HFFc6 (cell line): ENCODE measurements at places on chromosomes 1 and 21. TPM values are rescaled to one million over a fixed set of nuclear protein-coding genes. Genes with fewer than 3 reads are reported as not detected.

DNA sequence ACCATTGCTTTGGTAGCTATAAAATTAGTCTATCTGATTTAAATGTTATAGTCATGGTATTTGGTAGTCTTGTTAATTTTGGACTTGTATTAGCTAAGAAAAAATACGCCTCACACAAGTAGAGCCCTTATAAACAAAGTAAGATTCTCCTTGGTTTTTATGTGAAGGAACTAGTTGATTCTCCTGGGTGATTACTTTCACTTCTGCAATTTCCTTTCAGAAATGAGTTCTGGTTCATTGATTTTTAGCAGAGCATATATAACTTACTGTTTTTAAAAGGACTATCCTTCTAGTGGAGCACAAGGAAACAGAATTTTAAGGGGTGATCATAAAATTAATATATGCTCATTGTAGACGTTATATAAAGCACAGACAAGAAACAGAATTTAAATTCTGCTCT lies 120.1 kb downstream of the BACH1 start:
- no peak overlapping the region for H3K27ac ChIP-seq
- H3K36me3 ChIP-seq: peaks cover 4% of the 10 kb centered on the region; the same call in 1 of the 2 replicates
- H3K27me3 ChIP-seq: no peaks in the 10 kb centered on the region; the same call in 1 of the 2 replicates
- no peak for DNase-seq

- no peak for DNase-seq
- H3K27ac ChIP-seq: no peak overlapping the region
- H3K4me3 ChIP-seq: no peak overlapping the region
- peaks cover 2% of the 10 kb centered on the region for H3K27me3 ChIP-seq
- peaks cover 38% of the 10 kb centered on the region for H3K4me1 ChIP-seq
Observed at GRCh38 chr1:204429746-204430145, 18.1 kb upstream of the PPP1R15B start.

GRCh38 chr1:215192306-215192705 lies 109.8 kb downstream of the KCNK2 start:
- H3K36me3 ChIP-seq: peaks cover 35% of the 10 kb centered on the region
- peaks cover 61% of the 10 kb centered on the region for H3K4me1 ChIP-seq
- peak overlapping the region; percentile 22; the same call in 1 of the 2 replicates for H3K27ac ChIP-seq
- no peaks in the 10 kb centered on the region; the same call in 1 of the 2 replicates for H3K27me3 ChIP-seq
- peak; percentile 36 for DNase-seq

DNA sequence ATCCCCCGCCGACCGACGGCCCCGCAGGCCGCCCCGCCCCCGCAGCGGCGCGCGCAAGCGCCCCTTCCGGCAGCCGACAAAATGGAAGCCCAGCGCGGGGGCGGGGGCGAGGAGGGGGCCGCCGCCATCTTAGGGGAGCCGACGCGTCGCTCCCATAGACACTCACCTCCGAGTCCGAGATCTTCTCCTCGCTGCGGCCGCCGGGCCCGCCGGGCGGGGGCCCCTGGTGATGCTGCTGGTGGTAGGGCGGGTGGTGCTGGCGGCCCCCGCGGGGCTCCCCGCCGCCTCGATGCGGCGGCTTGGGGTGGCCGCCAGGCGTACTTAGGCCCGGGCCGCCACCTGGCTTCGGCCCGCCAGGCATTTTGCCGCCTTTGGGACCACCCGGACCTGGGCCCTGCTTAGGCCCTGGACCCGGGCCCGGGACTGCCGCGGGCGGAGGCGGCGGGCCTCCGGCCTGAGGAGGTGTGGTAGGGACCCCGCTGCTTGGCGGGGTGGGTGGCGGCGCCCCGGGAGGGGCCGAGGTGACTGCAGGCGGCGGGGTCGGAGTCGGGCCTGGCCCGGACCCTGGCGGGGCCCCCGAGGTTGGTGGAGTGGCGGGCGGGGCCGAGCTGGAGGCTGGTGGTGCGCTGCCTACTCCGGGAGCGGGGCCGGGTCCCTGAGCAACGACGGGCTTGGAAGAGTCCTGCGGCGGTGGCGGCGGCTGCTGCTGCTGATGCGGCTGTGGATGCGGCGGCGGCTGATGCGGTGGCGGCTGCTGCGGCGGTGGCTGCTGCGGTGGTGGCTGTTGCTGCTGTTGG lies 691 bp downstream of the SFPQ start:
- H3K4me1 ChIP-seq: peaks cover 64% of the 10 kb centered on the region
- peaks cover 15% of the 10 kb centered on the region for H3K27me3 ChIP-seq
- peak overlapping the region; percentile 97 for H3K27ac ChIP-seq
- peak; percentile 52 for DNase-seq
- peak overlapping the region; percentile 99 for H3K4me3 ChIP-seq

DNA sequence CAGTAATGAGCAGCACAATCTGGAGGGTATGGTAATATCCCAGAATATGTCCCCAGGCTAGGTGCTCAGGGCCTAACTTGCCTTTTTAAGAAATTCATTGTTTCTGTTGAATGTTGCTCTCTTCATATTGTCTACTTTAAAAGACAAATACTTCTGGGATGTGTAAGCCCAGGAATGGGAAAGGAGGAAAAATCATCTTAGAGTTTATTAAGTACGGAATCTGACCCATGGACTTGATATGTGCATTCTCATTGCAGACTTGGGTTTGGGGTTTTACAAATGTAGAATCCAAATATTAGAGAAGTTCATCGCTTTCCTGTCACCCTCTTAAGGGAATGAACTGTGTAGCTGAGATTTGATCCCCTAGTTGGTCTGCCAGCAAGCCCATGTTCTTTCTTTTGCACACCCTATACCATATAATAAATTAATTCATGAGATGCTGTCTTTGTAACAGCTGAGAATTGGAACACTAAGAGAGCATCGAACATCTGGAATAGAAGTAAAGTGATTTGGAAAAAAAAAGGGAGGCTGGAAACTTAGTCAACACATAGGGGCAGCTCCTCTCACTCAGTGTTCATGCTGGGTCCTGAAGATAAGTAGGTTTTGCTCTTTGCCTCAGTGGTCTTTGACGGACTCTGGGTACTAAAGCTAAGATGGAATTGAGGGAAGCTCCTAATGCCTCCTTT lies 235.8 kb upstream of the C1orf105 start:
- DNase-seq: peak; percentile 39
- peak overlapping the region; percentile 55 for H3K4me3 ChIP-seq
- H3K27ac ChIP-seq: peak overlapping the region; percentile 56
- no peaks in the 10 kb centered on the region for H3K36me3 ChIP-seq
- H3K4me1 ChIP-seq: peaks cover 63% of the 10 kb centered on the region

DNA sequence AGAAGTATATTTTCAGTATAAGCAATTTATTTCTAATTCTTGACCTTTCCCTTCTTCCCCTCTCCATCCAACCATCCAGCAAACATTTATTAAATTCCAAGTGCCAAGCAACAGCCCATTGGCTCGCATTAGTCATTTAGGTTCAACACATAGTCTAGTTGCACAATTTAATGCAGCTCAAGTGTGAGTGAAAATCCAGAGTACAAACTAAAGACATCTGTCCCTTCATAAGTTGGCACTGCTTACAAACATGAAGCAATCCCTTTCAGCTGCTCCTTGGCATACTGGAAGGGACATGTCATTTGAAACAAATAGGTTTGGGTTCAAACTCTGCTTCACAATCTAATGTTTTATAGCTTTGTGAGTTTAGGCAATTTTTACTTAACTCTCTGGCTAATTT lies 10.7 kb downstream of the CASQ2 start:
- DNase-seq: no peak
- H3K4me3 ChIP-seq: no peak overlapping the region
- peaks cover 53% of the 10 kb centered on the region for H3K27me3 ChIP-seq
- H3K4me1 ChIP-seq: no peaks in the 10 kb centered on the region

GRCh38 chr1:209207126-209207700 lies 376.3 kb upstream of the CAMK1G start:
- peak overlapping the region; percentile 58 for H3K27ac ChIP-seq
- no peaks in the 10 kb centered on the region for H3K36me3 ChIP-seq
- H3K27me3 ChIP-seq: peaks cover 6% of the 10 kb centered on the region
- peaks cover 27% of the 10 kb centered on the region for H3K4me1 ChIP-seq

The SMIM34 gene
- total RNA-seq: not detected in 3 replicates

The ANKRD35 gene
- total RNA-seq: 1.1 to 2.6 TPM (median 2.3 TPM) in 3 replicates

- no peak for DNase-seq
- H3K27me3 ChIP-seq: peaks cover 24% of the 10 kb centered on the region
- H3K4me3 ChIP-seq: no peak overlapping the region
Observed at GRCh38 chr21:41369920-41370839, 8.4 kb downstream of the MX2 start.

DNA sequence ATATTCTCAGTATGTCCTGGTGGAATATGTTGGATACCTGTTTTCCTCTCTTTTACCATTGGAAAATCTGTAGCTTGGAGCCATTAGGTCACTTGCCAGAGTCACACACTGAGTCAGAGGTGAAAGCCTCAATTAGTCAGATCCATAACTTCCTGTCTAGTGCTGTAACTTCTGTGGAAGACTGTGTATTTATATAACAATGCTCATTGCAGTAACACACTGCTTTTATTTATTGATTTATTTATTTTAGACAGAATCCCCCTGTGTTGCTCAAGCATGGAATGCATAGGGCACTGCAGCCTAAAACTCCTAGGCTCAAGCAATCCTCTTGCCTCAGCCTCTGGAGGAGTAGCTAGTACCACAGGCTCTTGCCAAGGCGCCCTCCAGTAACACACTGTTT lies 1.3 kb upstream of the DOCK7 start:
- peak overlapping the region; percentile 96 for H3K4me3 ChIP-seq
- peaks cover 70% of the 10 kb centered on the region for H3K4me1 ChIP-seq

DNA sequence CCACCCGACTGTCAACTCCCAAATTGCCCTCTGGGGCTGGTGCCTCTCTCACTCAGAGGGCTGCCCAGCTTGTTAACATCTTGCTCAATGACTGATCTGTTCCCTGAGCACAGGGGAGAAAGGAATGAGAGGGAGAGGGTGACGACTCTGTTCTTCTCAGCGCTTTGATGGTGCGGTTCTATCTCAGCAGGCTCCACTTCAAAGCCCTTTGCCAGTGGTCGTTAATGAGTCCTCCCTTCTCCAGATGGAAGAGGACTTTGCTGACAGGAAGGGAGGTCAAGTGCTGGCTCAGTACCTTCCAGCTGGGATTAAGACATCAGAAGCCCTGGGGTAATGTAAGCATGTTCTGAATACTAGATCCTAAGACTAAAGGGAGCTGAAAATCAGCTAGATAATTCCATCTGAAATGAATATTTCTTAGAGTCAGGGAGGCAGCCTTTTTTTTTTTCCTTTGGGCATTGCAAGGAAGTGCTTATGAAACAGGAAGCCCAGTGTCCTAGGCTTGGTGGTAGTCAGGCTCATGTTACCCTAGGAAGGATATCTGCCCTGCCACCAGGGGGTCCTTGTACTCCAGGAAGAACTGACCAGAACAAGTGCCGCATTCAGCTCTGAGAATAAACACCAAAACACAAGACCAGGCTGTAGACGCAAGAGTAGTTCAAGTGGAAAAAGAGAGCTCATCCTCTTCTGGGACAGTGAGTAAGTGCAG lies 4.7 kb downstream of the FMOD start:
- no peak overlapping the region for H3K4me3 ChIP-seq
- H3K36me3 ChIP-seq: no peaks in the 10 kb centered on the region
- no peak for DNase-seq
- no peaks in the 10 kb centered on the region for H3K4me1 ChIP-seq
- H3K27ac ChIP-seq: no peak overlapping the region
- H3K27me3 ChIP-seq: peaks cover 68% of the 10 kb centered on the region

GRCh38 chr1:213686983-213687382 lies 300.8 kb upstream of the PROX1 start:
- no peak overlapping the region for H3K27ac ChIP-seq
- no peaks in the 10 kb centered on the region for H3K36me3 ChIP-seq
- DNase-seq: no peak
- no peaks in the 10 kb centered on the region; the same call in 1 of the 2 replicates for H3K27me3 ChIP-seq
- no peaks in the 10 kb centered on the region for H3K4me1 ChIP-seq

The S100A11 gene
- 1,058 to 1,164 TPM (median 1,102 TPM) in 3 replicates for total RNA-seq

The BCL2L15 gene
- total RNA-seq: 0.41 TPM in 1 of 3 replicates, not detected in the others

The KLF17 gene
- total RNA-seq: not detected in 3 replicates

The RIPPLY3 gene
- total RNA-seq: not detected in 2 replicates

DNA sequence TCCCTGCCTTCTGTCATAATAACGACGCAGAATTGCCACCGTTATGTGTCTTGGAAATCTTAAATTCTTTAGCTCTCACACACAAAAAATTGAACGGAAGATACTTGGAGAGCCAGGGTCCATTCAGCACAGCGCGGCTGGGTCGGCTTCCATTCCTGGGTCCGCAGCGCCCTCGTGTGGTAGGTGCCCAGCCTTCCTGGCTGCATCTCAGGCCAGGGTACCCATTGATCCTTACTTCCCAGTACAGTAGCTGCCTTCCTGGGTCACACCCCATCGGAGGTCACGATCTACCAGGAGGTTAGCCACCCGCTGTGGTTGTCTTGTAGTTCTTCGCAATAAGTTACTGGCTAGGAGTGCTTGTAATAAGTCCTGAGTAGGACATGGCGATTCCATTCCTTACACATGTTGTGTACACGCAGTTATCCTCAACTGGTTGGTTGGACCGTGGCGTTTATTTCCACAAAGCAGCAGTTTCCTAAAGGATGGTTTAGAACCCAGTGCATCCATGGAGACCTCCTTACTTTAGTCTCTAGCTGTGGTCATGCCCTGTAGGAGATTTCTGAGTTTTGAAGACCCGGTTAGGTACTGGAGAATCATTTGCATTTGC lies 9.9 kb upstream of the MTARC1 start:
- peak; percentile 50 for DNase-seq
- no peak overlapping the region for H3K4me3 ChIP-seq
- H3K4me1 ChIP-seq: peaks cover 5% of the 10 kb centered on the region; the same call in 1 of the 2 replicates
- no peak overlapping the region for H3K27ac ChIP-seq
- H3K36me3 ChIP-seq: no peaks in the 10 kb centered on the region

DNA sequence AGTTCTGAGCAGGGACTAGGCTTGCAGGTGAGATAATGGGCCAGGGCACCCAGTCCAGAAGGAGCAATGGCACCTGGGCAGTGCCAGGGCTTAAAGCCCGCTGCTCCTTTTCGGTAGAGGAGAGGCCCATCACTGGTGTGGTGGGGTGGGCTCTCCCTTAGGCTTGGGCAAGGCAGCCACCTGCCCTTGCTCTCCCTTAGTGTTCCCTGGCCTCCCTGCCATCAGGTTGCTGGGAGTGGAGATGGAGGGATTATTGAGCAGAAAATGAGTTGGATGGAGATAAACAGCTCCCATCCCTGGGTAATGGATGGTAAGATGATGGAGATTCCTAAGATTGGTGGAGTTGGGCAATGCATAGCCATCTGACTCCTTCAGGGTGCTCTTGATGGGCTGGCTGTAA lies 7.9 kb downstream of the MYOG start:
- H3K36me3 ChIP-seq: no peaks in the 10 kb centered on the region
- DNase-seq: no peak
- H3K27ac ChIP-seq: no peak overlapping the region
- peaks cover 2% of the 10 kb centered on the region; the same call in 1 of the 2 replicates for H3K4me1 ChIP-seq
